Dermis microvascular lymphatic vessel endothelial cell (primary cell): ENCODE measurements at places on chromosomes 2 and 18. TPM values are rescaled to one million over a fixed set of nuclear protein-coding genes. Genes with fewer than 3 reads are reported as not detected.

- no peak for DNase-seq
These were observed 164.5 kb upstream of the GLI2 start for GRCh38 chr2:120571015-120571728.

DNA sequence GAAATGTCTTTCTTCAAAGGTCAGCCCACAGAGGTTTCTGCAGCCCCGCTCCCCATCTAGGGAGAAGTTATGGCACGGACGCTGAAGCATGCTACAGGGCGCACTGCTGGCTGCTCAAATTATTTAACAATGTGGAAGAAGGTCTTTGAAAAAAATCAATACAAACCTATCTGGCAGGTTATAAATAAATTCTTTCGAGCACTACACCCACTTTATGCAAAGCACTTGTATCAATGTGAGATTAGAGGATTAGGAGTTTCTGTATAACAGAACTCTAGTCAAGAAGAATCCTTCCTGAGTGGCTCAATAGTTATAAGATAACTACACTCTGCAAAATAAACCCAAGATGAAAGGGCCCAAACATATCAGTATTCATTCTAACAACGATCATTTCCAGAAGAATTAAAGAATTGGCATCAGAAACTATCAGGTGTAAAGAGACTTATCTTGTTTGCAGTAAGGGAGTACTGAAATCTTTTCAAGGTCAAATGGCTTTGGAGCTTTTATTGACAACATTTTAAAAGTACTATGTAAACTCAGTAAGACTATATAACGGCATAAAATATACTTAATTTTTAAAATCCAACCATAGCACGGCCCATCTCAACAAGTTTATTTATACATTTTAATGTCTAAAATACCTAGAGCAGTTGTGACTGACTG, 103.0 kb upstream of the DNMT3A start:
- DNase-seq = no peak

DNA sequence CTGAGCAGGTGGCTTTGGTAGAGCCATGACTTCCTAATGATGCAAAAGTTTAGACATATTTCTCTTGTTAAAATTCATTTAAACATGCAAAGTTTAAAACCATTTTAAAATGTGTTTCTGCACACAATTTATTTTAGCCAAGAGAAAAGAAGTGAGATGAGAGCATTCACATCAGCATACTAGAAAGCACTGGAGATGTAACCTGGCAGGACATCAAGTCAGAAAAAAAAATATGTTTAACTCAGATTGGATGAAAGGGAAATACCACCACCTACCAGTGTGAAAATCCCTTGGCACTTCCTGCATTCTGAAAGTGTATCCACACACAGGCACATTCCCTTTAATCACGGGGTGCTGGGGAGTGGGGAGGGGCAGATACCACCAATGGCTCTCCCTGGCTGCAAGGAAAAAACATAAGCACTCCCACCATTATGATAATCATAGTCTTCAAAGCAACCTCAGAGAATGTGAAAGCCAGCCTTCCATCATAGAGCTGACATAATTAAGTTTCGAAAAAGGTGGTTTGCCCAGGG, 25.0 kb downstream of the DNER start:
- DNase-seq = no peak

- no peak for DNase-seq
These were observed 58.2 kb downstream of the KYNU start for GRCh38 chr2:142935563-142936089.

GRCh38 chr2:130853391-130853790, 16.7 kb downstream of the ARHGEF4 start:
- no peak for DNase-seq

GRCh38 chr18:44325903-44326635, 354.6 kb upstream of the SETBP1 start:
- peak; percentile 71 for DNase-seq

GRCh38 chr2:69556008-69556407, 87.5 kb downstream of the AAK1 start:
- DNase-seq = no peak

DNA sequence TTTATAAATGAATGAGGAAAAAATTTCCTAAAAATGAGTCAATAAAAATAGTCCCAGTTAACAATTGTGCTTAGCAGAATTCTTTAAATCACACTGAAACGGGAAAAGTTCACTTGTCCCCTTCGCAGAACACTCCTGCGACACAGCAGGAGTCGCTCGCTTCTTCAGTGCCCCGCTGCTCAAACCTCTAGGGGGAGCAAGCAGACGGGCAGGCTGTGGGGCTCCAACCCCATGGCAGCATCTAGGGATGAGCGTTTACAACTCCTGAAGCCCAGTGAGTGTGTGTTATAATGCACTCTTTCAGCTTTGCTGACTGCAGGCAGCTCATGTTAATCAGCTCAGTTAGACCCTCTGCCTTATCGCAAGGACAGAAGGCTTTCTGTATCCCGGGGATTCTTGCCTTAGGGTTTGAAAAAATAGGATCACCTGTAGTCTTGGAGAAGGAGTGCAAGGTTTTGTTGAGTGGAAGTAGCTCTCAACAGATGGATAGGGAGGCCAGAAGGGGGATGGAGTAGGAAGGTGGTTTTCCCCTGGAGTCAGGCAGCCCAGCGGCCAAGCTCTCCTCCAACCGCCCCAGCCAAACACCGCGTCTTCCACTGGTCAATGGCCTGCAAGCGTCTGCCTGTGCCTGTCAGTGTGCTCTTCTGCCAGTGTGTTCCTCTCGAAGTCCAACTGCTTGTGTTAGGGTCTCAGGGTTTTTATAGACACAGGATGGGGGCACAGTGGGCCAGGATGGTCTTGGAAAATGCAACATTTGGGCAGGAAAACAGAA, 1977.7 kb upstream of the LRRTM1 start:
- no peak for DNase-seq

DNA sequence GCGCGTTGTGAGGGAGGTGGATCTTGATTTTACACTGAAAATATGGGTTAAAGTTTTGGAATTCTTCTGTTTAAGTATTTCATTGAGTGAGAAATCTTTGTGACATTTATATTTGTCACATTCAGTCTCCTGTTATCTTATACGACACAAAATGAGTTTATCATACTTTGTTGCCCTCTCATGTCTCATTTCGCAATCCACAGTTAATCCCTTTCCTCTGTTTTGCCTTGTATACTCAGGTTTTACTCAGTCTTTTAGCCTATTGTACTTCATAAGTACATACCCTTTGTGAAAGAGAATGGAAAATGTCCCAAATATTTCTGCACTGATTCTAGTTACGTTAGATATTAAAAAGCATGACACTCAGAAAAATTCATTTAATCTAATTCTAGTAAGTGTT, 142.7 kb downstream of the ATP9B start:
- no peak for DNase-seq

DNA sequence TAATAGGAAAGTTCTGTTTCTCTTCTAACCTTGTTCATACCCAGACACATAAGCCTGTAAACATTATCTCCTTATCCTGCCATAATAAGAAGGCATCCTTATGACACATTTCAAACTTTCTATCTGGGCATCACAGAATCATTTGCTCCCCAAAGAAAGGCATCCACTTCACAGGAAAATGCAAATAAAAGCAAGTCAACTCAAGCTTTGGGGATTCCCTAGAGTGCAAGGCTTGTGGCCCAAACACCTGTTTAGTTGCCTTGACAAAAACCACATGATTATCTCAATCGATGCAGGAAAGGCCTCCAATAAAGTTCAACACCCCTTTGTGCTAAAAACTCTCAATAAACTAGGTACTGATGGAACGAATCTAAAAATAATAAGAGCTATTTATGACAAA, 195.7 kb upstream of the GALNT5 start:
- DNase-seq = no peak

GRCh38 chr18:3491981-3492555, 42.1 kb downstream of the TGIF1 start:
- DNase-seq = no peak

DNA sequence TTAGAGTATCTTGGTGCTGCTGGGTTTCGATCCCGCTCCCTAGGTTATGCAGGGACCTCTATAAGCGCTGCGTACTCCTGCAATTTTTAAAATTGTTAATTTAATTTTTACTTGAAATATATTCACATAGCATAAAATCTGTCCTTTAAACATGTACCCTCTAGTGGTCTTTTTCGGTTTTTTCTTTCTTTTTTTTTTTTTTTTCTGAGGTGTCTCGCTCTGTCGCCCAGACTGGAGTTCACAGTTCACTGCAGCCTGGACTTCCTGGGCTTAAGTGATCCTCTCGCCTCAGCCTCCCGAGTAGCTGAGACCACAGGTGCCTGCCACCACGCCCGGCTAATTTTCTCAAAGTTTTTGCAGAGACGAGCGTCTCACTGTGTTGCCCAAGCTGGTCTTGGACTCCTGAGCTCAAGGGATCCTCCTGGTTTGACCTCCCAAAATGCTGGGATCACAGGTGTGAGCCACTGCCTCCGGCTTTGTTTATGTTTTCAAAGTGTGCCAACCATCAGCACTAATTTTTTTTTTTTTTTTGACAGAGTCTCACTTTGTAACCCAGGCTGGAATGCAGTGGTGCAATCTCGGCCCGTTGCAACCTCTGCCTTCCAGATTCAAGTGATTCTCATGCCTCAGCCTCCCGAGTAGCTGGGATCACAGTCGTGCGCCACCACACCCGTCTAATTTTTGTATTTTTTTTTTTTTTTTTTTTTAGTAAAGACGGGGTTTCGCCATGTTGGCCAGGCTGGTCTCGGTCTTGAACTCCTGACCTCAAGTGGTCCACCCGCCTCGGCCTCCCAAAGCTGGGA, 585 bp upstream of the MOB1A start:
- no peak for DNase-seq

DNA sequence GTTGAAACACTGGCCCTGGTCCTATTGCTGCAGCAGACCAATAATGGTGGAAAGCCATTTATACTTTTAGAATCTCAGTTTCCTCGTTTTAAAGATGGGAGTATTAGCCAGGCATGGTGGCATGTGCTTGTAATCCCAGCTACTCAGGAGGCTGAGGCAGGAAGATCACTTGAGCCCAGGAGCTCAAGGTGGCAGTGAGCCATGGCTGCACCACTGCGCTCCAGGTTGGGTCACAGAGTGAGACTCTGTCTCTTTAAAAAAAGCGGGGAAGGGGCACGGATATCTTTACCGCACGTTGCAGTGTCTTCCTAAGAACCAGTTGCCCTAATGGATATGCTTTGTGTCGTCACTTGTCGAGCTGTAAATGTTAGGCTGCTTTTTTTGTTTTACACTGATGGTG, 8.3 kb downstream of the MTCL1 start:
- DNase-seq = no peak

- DNase-seq = no peak
These were observed 57.3 kb downstream of the NEDD4L start for GRCh38 chr18:58101291-58101794.

DNA sequence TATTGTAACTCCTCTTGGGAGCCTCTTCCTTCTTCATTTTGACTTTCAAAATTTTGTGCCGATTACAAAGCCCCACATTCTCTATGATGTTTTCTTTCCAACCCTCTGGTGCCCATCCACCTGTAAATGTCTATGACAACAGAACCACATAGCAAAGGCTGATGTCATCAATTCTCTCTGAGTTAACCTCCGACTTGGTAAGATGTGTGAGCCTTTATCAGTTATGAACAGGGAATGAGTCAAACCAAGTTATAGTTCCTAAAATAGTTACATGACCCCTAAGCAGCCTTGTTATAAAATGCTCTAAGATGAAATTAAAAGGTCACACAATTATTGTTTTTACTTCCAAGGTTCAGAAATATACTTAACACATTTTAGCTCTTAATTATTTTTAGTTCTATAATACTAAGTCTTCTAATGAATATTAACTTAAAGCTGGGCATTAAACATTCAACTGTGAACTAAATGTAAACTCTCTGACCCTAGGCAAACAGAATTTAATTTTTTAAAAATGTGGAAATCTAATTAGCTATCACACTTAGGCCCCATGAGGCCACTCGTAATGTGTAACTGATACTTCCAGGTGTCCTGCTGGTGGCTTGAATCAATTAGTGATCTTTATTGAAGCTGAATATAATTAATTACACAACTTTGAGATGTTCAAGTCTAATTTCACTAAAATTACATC, 102.3 kb upstream of the CYRIA start:
- no peak for DNase-seq

SPATA3 gene
- total RNA-seq = not detected in 2 replicates

FAHD2A gene
- total RNA-seq = 26.4 and 27.3 TPM in 2 replicates

PLEK gene
- total RNA-seq = under 0.01 and 0.26 TPM in 2 replicates

ZNG1B gene
- 18.0 and 19.4 TPM in 2 replicates for total RNA-seq

SGO2 gene
- 2.0 and 4.7 TPM in 2 replicates for total RNA-seq

KCNS3 gene
- total RNA-seq = 0.25 and 0.39 TPM in 2 replicates
